SK-MEL-5 (cell line): ENCODE measurements at places on chromosomes 7 and 10. TPM values are rescaled to one million over a fixed set of nuclear protein-coding genes. Genes with fewer than 3 reads are reported as not detected.

The ABCC2 gene
- total RNA-seq: 99.4 and 113 TPM in 2 replicates

The LRRC61 gene
- not detected in 2 replicates for total RNA-seq

The LEP gene
- total RNA-seq: not detected in 2 replicates

The HERC4 gene
- 23.0 and 25.7 TPM in 2 replicates for total RNA-seq

The HYCC1 gene
- 136 and 140 TPM in 2 replicates for total RNA-seq

The UNC5B gene
- 0.82 and 0.90 TPM in 2 replicates for total RNA-seq

The RNF32 gene
- 0.55 TPM in 1 of 2 replicates, not detected in the other for total RNA-seq

The ASB10 gene
- total RNA-seq: not detected in 2 replicates

The DNAJC12 gene
- total RNA-seq: 37.1 and 42.8 TPM in 2 replicates

The LBX1 gene
- not detected in 2 replicates for total RNA-seq

The NKX6-2 gene
- not detected in 2 replicates for total RNA-seq

The C1GALT1 gene
- 70.8 and 75.7 TPM in 2 replicates for total RNA-seq

The ASL gene
- total RNA-seq: 28.0 and 31.8 TPM in 2 replicates

The ADCK2 gene
- 30.9 and 35.2 TPM in 2 replicates for total RNA-seq

The CH25H gene
- not detected in 2 replicates for total RNA-seq

The VGF gene
- total RNA-seq: 848 and 983 TPM in 2 replicates

The RET gene
- 0.24 TPM in 1 of 2 replicates, not detected in the other for total RNA-seq

The SORBS1 gene
- total RNA-seq: 36.6 and 37.0 TPM in 2 replicates

The IDI2 gene
- 0.08 TPM in 1 of 2 replicates, not detected in the other for total RNA-seq

The SYT15 gene
- not detected in 2 replicates for total RNA-seq

The GIMAP2 gene
- total RNA-seq: 12.6 and 13.5 TPM in 2 replicates

The MPP7 gene
- 0.34 and 0.72 TPM in 2 replicates for total RNA-seq

The SEMA3E gene
- 4.1 and 6.8 TPM in 2 replicates for total RNA-seq

The RAPGEF5 gene
- 16.3 and 20.8 TPM in 2 replicates for total RNA-seq

The SFXN4 gene
- 58.9 and 63.9 TPM in 2 replicates for total RNA-seq

The TMEM270 gene
- total RNA-seq: not detected in 2 replicates

The CDC123 gene
- total RNA-seq: 130 and 131 TPM in 2 replicates

The KCNH2 gene
- 0.05 and 0.37 TPM in 2 replicates for total RNA-seq

The FRAT1 gene
- 1.2 and 1.7 TPM in 2 replicates for total RNA-seq

The ERVW-1 gene
- not detected in 2 replicates for total RNA-seq

The GIMAP8 gene
- not detected in 2 replicates for total RNA-seq

The SEPHS1 gene
- total RNA-seq: 24.6 and 34.4 TPM in 2 replicates

The H2BK1 gene
- not detected in 2 replicates for total RNA-seq

The ZCCHC24 gene
- 3.3 and 4.0 TPM in 2 replicates for total RNA-seq

The STEAP1B gene
- total RNA-seq: 61.7 and 64.1 TPM in 2 replicates

The THAP5 gene
- 50.3 and 52.7 TPM in 2 replicates for total RNA-seq

The NUTM2E gene
- total RNA-seq: 0.03 and 0.27 TPM in 2 replicates

The EBLN1 gene
- total RNA-seq: 0.13 and 0.26 TPM in 2 replicates

The PTF1A gene
- total RNA-seq: not detected in 2 replicates

The FAM180A gene
- 0.43 TPM in 1 of 2 replicates, not detected in the other for total RNA-seq

The ACSM6 gene
- total RNA-seq: not detected in 2 replicates

The NME8 gene
- total RNA-seq: 0.05 TPM in 1 of 2 replicates, not detected in the other

The NAT16 gene
- 1.5 and 3.9 TPM in 2 replicates for total RNA-seq

The KIN gene
- total RNA-seq: 73.9 and 74.0 TPM in 2 replicates

The GALNT17 gene
- total RNA-seq: 0.03 TPM in 1 of 2 replicates, not detected in the other

The SPOCK2 gene
- total RNA-seq: 0.05 and 0.24 TPM in 2 replicates

The ASZ1 gene
- 1.0 and 1.3 TPM in 2 replicates for total RNA-seq

The HTR7 gene
- 1.3 and 1.6 TPM in 2 replicates for total RNA-seq

The ZNF853 gene
- 0.16 and 0.35 TPM in 2 replicates for total RNA-seq

The UBN2 gene
- 4.5 and 5.4 TPM in 2 replicates for total RNA-seq

The OPN1SW gene
- total RNA-seq: not detected in 2 replicates

The ACHE gene
- 1.5 and 1.8 TPM in 2 replicates for total RNA-seq

The TM9SF3 gene
- total RNA-seq: 47.1 and 54.6 TPM in 2 replicates

The CALML3 gene
- total RNA-seq: not detected in 2 replicates

The LLCFC1 gene
- total RNA-seq: not detected in 2 replicates

The FZD8 gene
- 1.5 and 1.7 TPM in 2 replicates for total RNA-seq

The SPAG6 gene
- total RNA-seq: not detected in 2 replicates

The SFTPA2 gene
- not detected in 2 replicates for total RNA-seq
